Ovary (tissue), 10 donors: ENCODE measurements at places on chromosomes 1 and 21. TPM values are rescaled to one million over a fixed set of nuclear protein-coding genes. Genes with fewer than 3 reads are reported as not detected.
A peak's percentile ranks its signal among the peaks of the same experiment; 100 is the strongest.

IGSF9 gene
- 0.87 TPM for polyA plus RNA-seq

ELAPOR1 gene
- 0.93 TPM for polyA plus RNA-seq

HES3 gene
- polyA plus RNA-seq, result not detected

SPRR3 gene
- not detected for polyA plus RNA-seq

DNA sequence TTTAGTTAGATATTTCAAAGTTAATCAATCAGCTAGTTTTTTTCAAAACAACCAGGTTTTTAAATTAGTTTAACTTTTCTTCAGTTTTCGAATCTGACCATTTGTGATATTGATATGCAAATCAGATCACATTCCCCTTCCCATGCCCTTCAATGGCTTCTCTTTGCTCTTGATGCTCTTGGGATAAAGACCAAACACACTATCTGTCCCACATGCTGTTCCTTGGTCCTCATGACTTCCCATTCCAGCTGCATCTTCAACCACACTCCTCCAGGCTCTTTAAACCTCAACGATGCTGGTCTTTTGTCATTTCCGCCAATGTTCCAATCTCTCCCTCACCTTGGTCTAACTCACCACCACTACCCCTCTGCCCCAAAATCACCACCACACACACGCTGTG lies 285.8 kb downstream of the LMX1A start:
- H3K27ac ChIP-seq, result no peak overlapping the region
- H3K4me1 ChIP-seq, result no peaks in the 10 kb centered on the region
- H3K27me3 ChIP-seq, result no peaks in the 10 kb centered on the region
- no peak overlapping the region for H3K4me3 ChIP-seq

GRCh38 chr21:35527358-35527757 lies 478.3 kb upstream of the RUNX1 start:
- no peak overlapping the region for H3K27ac ChIP-seq
- H3K4me1 ChIP-seq, result no peaks in the 10 kb centered on the region
- no peak overlapping the region for H3K4me3 ChIP-seq
- DNase-seq, result no peak
- no peaks in the 10 kb centered on the region for H3K27me3 ChIP-seq

DNA sequence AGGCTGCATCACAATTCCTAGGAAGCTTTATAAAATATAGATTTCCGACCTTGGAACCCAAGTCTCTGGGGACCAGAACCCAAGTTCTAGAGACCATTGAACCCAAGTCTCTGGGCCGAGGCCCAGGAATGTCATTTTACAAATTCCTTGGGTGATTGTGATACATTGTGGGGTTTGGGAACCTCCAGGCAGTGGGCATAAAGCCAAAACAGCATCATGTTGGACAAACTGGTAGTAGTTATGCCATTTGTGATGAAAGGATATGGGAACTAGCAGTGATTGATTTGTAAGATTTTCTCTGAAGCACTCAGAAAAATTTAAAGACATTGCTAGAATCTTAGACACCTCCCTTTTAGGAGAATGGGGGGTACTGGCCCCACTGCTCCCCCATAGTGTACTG lies 160.2 kb downstream of the HIVEP3 start:
- no peak for DNase-seq
- H3K4me3 ChIP-seq, result no peak overlapping the region
- H3K4me1 ChIP-seq, result no peaks in the 10 kb centered on the region
- H3K27ac ChIP-seq, result no peak overlapping the region
- H3K27me3 ChIP-seq, result no peaks in the 10 kb centered on the region

DNA sequence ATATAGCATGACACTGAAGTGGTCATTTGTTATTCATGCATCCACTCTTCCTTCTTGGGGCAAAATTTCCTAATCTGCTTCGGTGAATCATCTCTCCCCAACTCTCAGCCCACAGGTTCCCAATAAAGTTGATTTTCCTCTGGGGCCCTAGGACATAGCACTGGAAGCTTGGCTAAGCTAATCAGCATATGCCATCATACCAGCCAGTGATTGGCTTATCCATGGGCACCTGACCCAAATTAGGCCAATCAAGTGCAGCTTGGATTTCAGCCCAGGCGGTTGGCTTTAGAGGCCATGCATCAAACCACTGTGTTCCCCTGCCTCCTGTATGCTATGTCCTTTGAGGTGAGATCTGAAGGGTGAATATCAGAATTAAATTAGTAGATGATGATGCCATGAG lies 58.9 kb downstream of the C1orf94 start:
- H3K4me1 ChIP-seq, result no peaks in the 10 kb centered on the region
- H3K27ac ChIP-seq, result no peak overlapping the region
- no peaks in the 10 kb centered on the region for H3K27me3 ChIP-seq
- no peak for DNase-seq
- no peak overlapping the region for H3K4me3 ChIP-seq
- H3K36me3 ChIP-seq, result no peaks in the 10 kb centered on the region

GRCh38 chr1:216310776-216311175 lies 112.5 kb downstream of the USH2A start:
- no peak overlapping the region for H3K4me3 ChIP-seq
- H3K27me3 ChIP-seq, result no peaks in the 10 kb centered on the region
- H3K27ac ChIP-seq, result no peak overlapping the region
- no peaks in the 10 kb centered on the region for H3K36me3 ChIP-seq

DNA sequence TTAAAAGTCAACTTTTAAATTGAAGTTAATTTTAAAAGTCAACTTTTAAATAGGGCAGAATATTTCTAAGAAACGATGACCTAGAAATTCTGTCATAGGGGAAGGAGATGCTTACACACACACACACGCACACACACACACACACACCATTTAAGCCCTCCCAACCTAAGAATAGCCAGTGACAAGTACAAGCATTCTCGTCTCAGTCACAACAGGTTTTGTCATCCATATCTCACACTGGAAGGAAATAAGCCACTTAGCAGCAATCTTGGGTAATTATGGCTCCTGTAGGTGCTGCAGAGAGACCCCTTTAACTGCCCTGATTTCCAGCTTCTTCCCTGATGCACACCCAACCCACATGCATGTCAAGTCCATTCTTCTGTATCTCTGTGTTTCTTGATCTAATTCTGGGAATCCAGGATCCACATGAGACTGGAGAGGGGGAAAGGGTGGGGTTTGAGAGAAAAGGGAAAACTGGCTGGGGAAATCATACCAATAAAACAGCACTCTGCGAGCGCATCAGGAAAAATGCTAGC lies 338.1 kb downstream of the PAPPA2 start:
- no peaks in the 10 kb centered on the region for H3K4me1 ChIP-seq
- no peak overlapping the region for H3K4me3 ChIP-seq
- no peaks in the 10 kb centered on the region for H3K36me3 ChIP-seq
- H3K27me3 ChIP-seq, result no peaks in the 10 kb centered on the region
- no peak for DNase-seq
- no peak overlapping the region for H3K27ac ChIP-seq

DNA sequence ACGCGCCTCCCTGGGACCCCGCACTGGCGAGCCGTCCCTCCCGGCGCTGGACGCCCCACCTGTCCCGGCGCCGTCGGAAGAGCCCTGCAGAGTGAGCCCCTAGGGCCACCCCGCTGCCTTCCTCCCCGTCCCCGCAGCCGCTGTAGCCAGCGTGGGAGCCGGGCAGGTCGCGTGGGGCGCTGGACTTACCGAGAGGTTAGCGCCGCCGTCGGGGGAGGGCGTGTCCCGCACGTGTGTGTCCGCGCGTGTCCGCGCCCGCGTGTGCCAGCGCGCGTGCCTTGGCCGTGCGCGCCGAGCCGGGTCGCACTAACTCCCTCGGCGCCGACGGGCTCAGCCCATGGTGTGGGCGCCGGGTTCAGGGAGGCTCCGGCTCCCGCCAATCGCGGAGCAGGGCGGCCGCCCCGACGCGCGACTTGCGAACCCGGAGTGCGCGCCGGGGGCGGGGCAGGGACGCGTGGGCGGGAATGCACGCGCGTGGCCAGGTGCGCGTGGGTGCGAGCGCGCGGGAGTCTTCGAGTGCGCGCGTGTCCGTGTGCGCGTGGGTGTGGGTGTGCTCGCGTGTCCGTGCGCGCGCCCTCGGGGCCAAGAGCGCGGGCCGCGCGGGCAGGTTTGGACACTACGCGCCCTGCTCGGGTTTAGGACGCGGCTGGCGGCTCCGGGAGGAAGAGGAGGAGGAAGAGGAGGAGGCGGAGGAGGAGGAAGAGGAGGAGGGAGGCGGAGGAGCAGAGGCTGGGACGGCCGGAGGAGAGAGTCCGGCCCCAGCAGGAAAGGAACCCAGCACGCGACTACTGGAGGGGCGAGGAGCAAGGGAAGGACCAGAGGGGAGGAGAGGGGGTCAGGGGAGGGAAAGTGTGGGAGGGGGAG lies 145.2 kb upstream of the ETS2 start:
- H3K27me3 ChIP-seq, result no peaks in the 10 kb centered on the region
- H3K27ac ChIP-seq, result peak overlapping the region; percentile 17
- H3K36me3 ChIP-seq, result no peaks in the 10 kb centered on the region
- H3K4me1 ChIP-seq, result peaks cover 3% of the 10 kb centered on the region

DNA sequence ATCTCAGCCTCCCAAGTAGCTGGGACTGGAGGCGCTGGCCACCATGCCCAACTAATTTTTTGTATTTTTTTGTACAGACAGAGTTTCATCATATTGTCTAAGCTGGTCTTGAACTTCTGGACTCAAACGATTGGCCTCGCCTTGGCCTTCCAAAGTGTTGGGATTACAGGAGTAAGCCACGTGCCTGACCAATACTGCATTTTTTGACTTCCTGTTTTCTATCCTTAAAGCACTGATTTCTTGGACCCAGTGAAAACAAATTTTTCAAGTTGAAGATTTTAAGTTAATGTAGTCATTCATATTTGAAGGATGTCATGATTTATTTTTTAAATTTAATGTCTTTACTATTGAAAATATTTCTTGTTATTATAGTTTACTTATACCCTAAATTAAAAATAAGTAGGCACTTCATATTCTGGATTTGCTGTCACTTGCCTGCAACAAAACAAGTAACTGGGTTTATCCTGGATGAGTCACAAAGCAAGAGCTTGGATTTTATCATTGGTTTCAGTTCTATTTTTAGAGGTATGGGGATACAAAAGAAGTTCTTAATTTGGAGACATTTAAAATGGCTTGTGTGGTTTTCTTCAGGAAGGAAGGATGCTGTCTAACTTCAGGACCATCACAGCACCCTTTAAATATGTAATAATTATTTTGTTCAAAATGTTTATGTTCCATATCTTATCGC lies 2.2 kb upstream of the VPS45 start:
- no peaks in the 10 kb centered on the region for H3K36me3 ChIP-seq
- no peak overlapping the region for H3K4me3 ChIP-seq
- H3K27me3 ChIP-seq, result no peaks in the 10 kb centered on the region
- DNase-seq, result no peak
- peaks cover 3% of the 10 kb centered on the region for H3K4me1 ChIP-seq

DNA sequence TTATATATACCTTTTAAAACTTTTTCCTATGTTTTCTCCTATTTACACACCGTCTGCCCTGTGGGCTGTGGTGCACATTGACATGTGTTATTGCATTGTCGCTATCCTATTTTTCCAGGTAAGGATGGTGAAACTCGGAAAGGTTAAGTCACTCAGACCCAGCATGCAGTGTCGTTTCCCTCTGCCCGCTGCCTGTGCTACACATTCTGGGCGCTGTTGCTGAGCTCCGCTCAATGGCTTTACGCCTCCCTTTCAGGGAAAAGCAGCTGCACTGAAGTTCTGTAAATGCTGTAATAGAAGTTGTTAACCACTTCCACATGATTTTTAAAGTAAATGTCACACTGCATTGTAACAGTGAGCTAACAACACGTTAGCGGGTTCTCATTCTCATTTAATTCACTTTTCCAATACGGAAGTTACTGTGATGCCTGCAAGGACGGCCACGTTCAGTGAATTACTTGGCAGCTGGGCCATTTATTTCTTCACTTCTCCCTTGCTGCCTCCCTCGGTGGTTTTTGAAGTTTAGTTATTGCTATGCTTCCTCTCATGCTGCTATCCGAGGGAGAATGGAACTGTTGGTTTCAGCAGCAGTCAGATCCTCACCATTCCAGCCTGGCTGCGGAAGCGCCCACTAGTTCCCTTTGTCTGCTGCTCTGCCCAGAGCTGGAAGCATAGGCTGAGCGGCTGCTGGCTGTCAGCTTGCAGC lies 288.7 kb downstream of the SPATA17 start:
- H3K4me1 ChIP-seq, result no peaks in the 10 kb centered on the region
- no peak overlapping the region for H3K4me3 ChIP-seq
- no peaks in the 10 kb centered on the region for H3K36me3 ChIP-seq

GRCh38 chr1:76881762-76882161 lies 14.5 kb downstream of the ST6GALNAC5 start:
- no peak overlapping the region for H3K27ac ChIP-seq
- H3K36me3 ChIP-seq, result no peaks in the 10 kb centered on the region
- H3K4me1 ChIP-seq, result no peaks in the 10 kb centered on the region
- no peak overlapping the region for H3K4me3 ChIP-seq

GRCh38 chr1:31297277-31298247 lies 730 bp downstream of the ZCCHC17 start:
- DNase-seq, result no peak
- peaks cover 12% of the 10 kb centered on the region for H3K4me1 ChIP-seq
- H3K36me3 ChIP-seq, result no peaks in the 10 kb centered on the region
- no peaks in the 10 kb centered on the region for H3K27me3 ChIP-seq

DNA sequence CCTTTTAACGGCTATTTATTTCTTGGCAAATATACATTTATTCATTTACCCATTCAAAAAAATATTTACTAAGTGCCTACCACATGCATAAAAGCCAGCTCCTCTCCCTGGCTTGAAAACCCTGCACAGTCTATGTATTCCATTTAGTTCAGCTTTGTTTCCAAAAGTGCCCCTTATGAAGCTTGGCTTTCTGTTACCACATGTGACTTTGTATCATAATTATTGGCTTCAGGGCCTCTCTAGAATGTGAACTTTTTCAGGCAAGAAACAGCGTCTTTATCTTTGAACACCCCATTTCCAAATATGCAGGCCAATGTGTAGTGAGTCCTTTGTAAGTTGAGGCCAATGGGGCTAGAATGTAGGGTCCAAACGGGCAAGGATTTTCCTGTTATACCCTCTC lies 69.4 kb downstream of the CACHD1 start:
- H3K27me3 ChIP-seq, result no peaks in the 10 kb centered on the region
- H3K4me3 ChIP-seq, result no peak overlapping the region
- DNase-seq, result no peak
- peak overlapping the region; percentile 47 for H3K27ac ChIP-seq
- peaks cover 22% of the 10 kb centered on the region for H3K4me1 ChIP-seq
